ENCODE measurements at places on chromosomes 6 and 20. TPM values are rescaled to one million over a fixed set of nuclear protein-coding genes. Genes with fewer than 3 reads are reported as not detected.

The ESR1 gene
- total RNA-seq, result 0.02 TPM

The IL17F gene
- not detected for total RNA-seq

The ENPP3 gene
- total RNA-seq, result not detected

The SOX18 gene
- total RNA-seq, result 1.1 TPM

The OPN5 gene
- total RNA-seq, result not detected

Data from A549 treated with Mapracorat at 1 μM for 4 hours (cell line).